ENCODE measurements at places on chromosomes 1 and 21.

DNA sequence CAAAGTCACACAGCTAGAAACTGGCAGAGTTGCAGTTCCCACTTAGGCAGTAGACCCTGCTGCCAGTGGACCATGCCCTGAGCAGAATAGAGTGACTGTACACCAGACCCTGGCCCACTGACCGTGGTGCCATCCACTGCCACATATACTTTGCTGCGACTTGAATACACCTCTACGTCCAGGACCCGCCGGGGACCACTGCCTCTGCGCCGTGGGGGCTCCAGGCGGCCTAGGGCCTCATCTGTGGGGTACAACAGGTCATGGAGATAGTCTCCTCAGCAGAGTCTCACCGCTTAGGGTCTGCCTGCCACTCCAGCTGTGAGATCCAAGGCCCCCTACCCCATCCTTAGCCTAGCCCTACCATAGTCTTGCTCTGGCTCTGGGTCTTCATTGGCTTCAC lies 1.6 kb downstream of the POMGNT1 start:
- DNase-seq: no peak

DNA sequence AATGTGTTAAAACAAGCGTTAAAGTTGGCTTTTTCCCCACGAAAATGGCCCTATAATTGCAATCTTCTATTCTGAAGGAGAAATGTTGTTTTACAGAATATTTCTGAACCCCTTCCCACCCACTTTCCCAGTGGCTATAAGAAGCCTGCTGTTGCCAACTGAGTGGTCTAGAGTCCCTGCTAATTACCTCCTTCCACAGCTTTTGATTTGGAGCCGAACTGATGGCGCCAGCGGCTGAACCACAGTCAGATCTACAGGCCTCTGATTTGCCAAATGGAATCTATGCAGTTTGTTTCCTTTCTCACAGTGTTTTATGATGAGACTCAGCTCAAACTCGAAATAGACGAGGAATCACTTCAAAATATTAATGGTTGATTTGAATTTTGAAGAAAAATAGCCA lies 76.0 kb upstream of the C1orf105 start:
- DNase-seq: no peak

GRCh38 chr1:151311589-151312331 lies 15.5 kb downstream of the PI4KB start:
- DNase-seq: no peak

DNA sequence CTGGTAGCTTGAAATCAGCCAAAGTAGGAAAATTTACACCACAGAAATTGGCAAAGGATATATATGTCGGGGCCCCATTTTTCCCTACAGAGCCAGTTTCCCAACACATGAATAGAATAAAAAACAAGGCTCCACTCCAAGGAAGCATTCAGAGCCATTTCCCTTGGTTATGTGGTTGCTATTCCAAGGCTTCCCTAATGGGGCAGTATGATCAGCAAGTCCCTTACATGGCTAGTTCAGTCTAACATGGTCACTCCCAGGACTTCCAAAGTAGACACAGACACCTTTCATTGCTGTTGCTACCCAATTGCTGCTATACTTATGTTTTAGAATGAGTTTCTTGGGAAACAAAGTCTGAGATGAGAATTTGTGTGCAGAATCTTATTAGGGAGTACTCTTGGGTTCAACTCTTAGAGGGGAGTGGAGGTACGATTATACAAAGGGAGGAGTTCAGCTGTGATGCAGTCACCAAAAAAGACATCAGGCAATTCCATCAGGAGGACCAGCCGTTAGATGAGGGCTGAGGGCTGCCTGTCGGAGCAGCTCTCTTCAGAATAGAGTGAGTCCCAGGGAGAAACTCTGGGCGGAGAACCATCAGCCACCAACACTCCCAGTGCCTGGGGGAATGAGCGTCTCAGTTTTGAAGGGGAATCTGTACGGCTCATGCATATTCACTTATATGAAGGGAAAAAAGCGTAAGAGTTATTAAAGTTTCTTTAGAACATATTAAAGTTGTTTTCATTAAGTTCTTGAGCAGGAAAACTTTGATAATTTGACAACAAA lies 92.9 kb downstream of the C21orf91 start:
- peak; percentile 28 for DNase-seq

- DNase-seq: no peak
Observed at GRCh38 chr1:115073298-115074087, 15.8 kb downstream of the TSPAN2 start.

- no peak for DNase-seq
Observed at GRCh38 chr1:22413799-22414198, 37.9 kb upstream of the ZBTB40 start.

DNA sequence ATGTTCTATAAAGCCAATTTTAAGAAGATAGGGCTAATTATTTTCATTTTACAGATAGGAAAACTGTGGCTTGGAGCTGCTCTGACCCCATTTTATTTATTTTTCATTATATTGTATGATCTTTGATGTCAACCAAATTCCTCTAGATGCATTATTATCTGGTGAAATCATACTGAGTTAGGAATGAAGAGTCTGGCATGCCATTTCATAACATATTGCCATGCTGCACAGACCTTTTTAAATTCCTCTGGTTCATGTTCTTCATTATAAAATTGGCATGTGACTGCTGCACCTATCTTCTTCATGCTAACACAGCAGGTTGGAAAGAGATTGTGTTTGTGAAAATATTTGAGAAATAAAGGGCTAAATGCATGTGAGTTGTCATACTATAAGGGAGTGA lies 12.7 kb downstream of the PRRX1 start:
- no peak for DNase-seq
